ENCODE measurements at places on chromosomes 12 and 14.
A peak's percentile ranks its signal among the peaks of the same experiment; 100 is the strongest.

- no peak for DNase-seq
Measured at GRCh38 chr12:96809522-96809921, 97.5 kb upstream of the NEDD1 start.

DNA sequence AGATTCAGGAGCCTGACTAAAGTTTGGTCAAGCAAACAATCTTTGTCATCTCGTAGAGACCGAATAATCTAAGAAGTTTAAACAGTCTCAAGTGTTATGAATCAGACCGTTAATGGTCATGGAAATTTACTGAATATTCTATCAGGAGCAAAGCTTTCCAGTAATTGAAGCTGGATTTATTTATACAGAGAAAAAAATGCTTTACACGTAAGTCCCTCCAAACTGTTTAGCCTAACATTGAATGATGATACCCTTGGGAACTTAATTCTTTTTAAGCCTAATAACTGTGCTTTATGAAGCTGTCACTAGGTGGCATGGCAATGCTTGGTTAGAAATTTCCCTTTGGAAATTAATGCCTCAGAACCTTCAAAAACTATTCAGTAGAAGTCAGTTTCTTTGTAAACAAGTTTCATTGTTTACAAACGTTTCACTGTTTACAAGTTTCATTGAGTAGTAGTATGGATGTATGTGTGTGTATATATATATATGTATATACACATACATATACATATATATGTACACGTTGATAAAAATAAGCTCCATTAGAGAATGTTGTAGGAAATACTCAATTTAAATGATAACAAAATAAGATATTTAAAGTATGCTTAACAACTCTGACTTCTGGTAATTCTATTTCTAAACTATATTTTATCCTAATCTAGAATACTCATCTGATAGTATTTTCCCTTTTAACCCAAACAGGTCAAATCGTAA, 32.1 kb downstream of the DEPDC4 start:
- no peak for DNase-seq

- DNase-seq, result no peak
Measured at GRCh38 chr14:95903165-95903564, 26.5 kb downstream of the TUNAR start.

DNA sequence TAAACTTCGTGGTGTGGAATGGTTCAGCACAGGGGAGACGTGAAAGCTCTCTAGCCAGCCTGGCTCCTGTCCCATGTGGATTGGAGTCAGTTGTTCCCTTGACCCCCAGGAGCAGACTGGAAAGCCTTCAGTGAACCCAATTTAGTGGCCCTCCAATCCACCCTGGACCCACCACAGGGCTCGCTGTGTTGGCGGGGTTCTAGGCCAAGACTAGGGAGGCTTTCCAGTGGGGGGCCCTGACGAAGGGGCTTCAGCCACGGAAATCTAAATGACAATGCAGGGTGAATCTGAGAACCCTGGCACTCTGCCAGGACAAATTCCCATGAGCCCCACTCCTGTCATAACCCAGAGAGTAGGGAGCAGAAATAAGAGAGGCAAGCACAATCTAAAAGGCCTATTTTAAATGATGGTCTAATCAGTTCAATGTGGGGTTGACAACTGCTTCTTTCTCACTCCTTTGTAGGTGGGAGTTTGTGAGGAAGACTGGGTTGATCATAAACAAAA, 110.8 kb downstream of the SLC35F4 start:
- no peak for DNase-seq

DNA sequence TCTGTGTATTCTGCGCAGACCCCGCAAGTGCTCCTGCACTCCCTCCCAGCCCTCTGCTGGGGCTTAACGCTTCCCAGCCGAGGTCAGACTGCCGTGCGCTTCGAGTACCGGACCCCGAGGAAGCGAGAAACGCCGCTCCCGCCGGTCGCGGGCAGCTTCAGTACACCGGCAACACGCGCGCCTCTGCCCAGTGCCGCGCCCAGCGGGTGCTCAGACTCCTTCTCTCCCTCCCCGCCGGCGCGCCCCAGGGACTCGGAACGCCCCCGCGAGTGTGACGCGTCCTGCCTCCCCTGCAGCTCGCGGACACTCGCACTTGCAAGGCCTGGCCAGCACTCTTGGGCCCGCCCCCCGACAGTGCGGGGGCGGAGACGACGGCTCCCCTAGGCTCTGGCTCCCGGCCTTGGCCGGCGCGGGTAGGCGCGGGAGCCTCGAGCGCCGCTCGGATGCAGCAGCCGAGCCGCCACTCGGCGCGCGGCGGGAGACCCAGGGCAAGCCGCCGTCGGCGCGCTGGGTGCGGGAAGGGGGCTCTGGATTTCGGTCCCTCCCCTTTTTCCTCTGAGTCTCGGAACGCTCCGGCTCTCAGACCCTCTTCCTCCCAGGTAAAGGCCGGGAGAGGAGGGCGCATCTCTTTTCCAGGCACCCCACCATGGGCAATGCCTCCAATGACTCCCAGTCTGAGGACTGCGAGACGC, at the start of gene PTGER2:
Gene PTGER2 (plus strand): TSS at position 410 of the 692 bp plus-strand sequence. CDS start 237 bp downstream, at position 647.
- DNase-seq, result peak; percentile 48

GRCh38 chr12:104519190-104520019, 62.7 kb downstream of the CHST11 start:
- DNase-seq, result no peak

DNA sequence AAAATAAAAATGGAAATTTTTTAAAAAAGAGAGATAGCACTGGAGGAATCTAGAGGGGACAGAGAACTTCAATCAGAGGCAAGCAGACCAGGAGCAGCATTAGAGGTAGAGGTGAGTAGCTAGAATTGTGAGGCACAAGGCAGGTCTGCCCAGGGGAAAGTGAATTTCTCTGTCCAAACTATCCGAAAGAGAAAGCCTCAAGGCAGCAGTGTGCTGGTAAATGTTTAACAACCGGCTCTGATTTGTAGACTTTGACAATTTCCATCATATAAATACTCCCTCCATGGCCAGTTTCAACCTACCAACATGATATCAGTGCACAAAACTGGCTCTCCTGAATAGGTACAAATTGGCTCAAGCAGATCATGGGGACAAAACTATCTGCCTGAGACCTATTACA, 160.6 kb upstream of the EGLN3 start:
- no peak for DNase-seq

DNA sequence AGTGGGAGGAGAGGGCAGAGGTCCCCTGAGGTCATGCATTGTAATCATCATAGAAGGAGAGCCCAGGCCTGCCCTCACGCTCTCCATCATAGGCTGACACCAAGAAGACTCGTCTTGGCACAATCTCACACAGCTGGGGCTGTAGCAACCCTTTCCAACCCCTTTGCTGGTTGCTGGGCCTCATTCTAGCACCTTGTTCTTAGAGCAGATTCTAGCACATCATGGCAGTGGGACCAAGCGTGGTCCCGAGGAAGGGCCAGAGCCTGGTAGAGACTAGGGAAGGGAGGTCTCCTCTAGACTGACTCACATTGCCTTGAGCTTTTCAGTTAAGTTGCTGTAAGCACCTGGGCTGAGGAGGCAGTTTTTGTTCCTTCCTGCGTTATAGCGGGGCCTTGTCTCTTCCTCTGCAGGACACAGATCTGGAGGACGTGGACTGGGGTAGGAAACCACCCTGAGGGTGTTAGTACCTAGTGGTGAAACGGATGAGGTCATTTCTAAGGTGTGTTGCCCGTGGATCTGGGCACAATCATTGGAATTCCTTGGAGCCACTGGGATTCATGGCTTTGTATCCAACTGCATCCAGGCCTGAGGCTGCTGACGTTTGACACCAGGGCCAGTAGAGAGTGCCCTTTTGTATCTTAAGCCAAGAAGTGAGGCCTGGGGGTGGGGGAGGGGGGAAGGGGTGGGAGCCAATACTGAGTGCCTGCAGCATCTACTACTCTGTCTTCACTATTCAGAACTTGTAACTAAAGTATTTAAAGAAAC, 19.9 kb downstream of the RPS6KL1 start:
- DNase-seq, result no peak

DNA sequence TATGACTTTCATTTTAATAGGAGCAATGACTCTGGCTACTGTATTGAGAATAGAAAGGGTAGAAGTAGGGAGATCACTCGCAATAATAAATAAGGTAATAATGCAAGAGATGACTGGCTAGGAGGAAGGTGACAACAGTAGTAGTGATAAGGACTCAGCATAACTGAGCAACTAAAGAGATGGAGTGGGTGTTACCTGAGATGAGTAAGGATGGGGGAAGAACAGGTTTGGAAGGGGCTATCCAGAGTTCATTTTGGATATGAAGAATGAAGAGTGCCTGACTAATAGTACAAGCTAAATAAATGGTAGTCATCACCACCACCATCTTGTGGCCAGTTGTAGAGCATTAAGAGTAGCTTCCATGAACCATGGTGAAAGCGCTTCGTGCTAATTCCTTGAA, 101.1 kb downstream of the RPS6KA5 start:
- no peak for DNase-seq

DNA sequence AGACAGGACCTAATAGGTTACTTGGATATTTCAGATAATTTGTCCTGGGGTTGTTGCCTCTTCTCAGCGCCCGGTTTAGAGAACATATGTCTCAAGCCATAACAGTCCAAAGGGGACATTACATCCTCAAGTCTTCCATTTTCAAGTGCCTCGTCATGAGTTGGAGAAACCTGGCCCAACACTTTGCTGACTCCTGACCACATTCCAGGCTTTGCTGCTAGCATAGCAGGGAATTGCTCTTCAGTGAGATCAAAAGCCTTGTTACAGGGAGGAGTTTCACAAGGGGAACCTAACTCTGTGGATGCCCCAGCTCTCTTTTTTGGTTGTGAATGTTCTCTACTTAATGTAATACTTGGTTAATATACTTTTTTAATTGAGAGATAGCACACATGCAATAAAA, 8.2 kb upstream of the MMP19 start:
- no peak for DNase-seq
